Hematopoietic multipotent progenitor cell treated with erythropoietin and hydrocortisone succinate and interleukin-3 and kit ligand, for 6 days (in vitro differentiated cells): ENCODE measurements at places on chromosomes 12 and 14.

GRCh38 chr14:23109769-23110168, 5.0 kb upstream of the CIROP start:
- no peak for DNase-seq

DNA sequence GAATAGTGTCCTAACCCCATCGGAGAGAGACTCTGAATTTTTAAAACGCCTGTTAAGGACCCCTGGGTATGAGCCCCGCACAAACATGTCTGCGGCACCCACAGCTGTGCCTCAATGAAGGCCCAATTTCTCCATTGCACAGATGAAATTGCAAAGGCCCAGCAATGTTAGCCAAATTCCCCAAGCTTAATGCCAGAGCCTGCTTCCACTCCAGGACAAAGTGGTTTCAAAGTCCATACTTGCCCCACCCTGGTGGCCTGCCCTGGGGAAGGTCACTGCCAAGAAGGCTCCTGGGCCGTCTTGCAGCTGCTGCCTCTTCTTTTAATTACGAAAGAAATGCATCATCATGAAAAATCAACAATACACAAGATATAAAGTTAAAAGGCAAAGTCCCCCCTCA, 1179.7 kb downstream of the VRK1 start:
- DNase-seq, result no peak

- peak; percentile 39 for DNase-seq
Observed at GRCh38 chr12:62891805-62892549, 43.0 kb downstream of the PPM1H start.

DNA sequence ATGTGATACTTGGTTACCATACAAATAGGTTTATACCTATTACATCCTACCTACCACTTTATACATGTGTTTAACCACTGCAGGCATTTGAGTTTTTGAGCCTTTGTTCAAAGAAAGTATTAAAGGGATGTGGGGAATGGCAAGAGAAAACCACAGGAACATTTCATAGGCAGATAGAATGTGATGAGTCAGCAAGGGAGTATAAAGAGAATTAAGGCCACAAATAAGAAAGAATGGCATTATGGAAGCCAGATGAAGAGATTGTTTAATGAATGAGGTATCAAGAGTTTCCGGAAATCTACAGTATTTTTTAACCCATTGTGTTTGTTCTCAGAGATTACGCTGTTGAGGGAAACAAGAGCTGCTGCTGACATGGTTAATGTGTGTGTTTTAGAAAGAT, 66.9 kb downstream of the METTL25 start:
- DNase-seq, result no peak

- no peak for DNase-seq
Observed at GRCh38 chr14:95292660-95293425, 26.9 kb downstream of the CLMN start.

- DNase-seq, result peak; percentile 61
Observed at GRCh38 chr12:52006726-52007157, at the start of gene TAMALIN. Gene TAMALIN (plus strand): TSS chr12:52006946. CDS start chr12:52007020, 74 bp downstream.

GRCh38 chr12:97305651-97306050, 157.0 kb upstream of the RMST start:
- no peak for DNase-seq

GRCh38 chr14:92041203-92041602, 1.3 kb upstream of the TRIP11 start:
- DNase-seq, result no peak

- no peak for DNase-seq
Observed at GRCh38 chr12:106878804-106879203, 76.9 kb upstream of the TMEM263 start.

- no peak for DNase-seq
Observed at GRCh38 chr14:96376093-96376492, 12.8 kb downstream of the GSKIP start.

DNA sequence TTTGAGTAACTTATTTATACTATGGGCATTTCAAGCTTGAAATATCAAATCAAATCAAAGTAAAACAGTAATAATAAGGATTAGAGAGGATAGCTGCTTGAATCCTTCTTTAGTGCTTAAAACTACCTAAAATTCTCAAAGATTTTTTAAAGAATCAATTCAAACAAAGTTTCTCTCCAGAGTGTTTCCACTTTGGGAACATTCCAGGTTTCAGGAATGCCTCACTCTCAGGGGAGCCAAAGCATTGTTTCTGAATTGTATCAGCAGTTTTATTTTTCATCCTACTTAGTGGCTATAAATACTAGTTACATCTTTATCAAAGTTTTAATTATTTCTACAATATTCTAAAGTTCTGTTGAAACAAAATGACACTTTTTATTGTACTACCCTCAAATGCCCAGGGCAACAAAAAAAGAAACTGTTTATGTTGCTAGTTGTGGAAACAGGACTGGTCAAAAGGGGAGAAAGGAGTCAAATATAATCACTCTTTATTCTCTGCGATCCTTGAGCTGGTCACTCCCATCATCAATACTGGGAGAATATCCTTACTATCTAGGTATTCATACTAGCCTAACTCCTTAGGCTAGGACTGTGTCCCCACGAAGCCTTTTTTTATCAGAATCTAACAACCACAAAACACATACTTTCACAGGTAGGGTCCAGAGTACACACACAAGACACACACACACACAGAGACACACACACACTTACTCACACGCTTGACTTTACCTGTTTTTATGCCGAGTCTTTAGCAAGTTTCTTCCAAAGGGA, 598 bp downstream of the RASSF9 start:
- no peak for DNase-seq

- DNase-seq, result no peak
Observed at GRCh38 chr12:81170072-81170471, 92.2 kb downstream of the ACSS3 start.

DNA sequence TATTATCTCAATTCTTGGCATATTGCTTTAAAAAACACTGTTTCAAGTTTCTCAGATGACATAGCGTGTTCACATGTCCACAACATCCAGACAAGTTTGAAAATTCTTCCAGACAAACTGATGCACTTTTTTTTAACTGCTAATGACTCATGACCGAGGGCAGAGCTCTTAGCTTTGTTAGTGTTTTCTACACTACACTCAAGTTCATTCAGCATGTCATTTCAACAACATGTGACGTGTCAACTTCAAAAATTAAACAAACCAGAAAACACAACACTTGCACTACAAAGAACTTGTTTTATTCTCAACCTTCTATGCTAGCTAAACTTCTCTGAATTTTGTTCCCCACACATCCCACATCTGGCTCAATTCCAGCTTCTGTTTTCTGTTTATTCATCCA, 1186.3 kb upstream of the FLRT2 start:
- DNase-seq, result no peak

DNA sequence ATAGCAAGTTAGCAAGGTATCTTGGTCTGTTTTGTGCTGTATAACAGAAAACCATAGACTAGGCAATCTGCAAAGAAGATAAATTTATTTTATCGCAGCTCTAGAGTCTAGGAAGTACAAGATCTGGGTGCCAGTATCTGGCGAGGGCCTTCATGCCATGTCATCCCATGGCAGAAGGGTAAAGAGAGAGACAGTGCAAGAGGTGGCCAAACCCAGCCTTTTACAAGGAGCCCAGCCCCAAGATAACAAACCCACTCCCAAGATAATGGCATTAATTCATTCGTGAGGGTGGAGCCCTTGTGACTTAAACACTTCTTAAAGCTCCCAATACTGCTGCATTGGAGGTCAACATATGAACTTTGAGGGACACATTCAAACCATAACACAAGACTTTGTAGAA, 16.9 kb downstream of the RPS29 start:
- DNase-seq, result peak; percentile 64
